ENCODE measurements at places on chromosomes 3 and 15.
A peak's percentile ranks its signal among the peaks of the same experiment; 100 is the strongest.

DNA sequence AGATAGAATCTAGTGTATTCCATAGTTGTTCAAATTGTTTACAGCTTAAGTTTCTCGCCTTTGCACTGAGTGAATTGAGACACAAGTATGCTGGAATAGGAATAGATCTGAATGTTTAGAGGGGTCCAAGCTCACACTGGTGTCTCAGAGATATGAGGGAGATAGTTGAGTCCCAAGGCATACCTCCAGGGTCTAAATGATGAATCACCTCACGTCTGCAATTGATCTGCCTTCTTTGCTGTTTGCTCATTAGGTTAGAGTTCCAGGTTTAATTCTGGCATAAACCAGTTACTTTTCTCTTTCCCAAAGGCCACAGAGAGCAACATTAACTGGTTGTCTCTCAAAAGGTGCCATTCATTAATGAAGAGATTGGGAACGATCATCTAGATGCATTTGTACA, 106.3 kb upstream of the MME start:
- DNase-seq, result no peak

GRCh38 chr3:148998715-148999423, 7.5 kb downstream of the GYG1 start:
- no peak for DNase-seq

- DNase-seq, result no peak
Measured at GRCh38 chr3:46926447-46926846, 48.9 kb downstream of the PTH1R start.

- DNase-seq, result no peak
Measured at GRCh38 chr15:48962662-48963523, 826 bp downstream of the SHC4 start.

DNA sequence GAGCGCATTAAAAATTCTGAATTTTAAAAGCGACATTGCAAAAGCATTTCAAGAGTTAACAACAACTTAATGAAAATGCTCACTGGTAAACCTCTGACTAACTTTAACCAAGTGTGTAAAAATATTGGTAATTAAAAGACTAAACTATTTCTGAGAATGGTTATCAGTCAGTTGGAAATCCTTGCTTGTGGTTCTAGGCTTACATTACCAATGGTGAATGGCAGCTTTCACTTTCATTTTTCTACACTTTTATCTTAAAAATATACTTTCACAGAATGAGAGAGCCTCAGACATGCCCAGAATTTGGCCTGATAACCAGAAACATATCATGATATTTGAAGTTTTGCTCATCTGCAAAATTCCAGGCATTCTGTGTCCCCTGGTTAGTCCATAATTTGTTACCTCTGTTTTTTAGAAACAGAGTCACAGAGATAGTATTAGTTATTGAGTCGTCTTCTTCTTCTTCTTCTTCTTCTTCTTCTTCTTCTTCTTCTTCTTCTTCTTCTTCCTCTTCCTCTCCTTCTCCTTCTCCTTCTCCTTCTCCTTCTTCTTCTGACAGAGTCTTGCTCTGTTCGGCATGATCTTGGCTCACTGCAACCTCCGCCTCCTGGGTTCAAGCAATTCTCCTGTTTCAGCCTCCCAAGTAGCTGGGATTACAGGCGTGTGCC, 5.5 kb upstream of the RNF111 start:
- DNase-seq, result no peak

- DNase-seq, result no peak
Measured at GRCh38 chr3:188673646-188674186, 498.1 kb upstream of the TPRG1 start.

DNA sequence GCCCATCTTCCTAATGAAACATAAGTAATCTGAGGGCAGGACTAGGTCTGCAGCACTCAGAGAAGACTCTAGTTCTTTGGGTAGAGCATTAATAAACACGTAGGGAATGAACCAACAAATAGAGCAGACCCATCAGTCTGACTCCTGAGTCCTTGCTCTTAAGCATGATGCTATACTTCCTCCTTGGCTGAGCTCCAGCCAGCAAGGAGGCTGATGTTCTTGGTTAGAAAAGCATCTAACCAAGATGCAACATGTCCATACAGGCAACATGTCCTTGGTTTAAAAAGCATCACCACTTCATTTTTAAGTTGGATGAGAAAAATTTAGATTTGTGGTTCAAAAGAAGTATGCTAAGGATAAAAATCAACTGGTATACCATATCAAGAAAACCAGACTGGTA, 8.5 kb upstream of the MYH15 start:
- no peak for DNase-seq

DNA sequence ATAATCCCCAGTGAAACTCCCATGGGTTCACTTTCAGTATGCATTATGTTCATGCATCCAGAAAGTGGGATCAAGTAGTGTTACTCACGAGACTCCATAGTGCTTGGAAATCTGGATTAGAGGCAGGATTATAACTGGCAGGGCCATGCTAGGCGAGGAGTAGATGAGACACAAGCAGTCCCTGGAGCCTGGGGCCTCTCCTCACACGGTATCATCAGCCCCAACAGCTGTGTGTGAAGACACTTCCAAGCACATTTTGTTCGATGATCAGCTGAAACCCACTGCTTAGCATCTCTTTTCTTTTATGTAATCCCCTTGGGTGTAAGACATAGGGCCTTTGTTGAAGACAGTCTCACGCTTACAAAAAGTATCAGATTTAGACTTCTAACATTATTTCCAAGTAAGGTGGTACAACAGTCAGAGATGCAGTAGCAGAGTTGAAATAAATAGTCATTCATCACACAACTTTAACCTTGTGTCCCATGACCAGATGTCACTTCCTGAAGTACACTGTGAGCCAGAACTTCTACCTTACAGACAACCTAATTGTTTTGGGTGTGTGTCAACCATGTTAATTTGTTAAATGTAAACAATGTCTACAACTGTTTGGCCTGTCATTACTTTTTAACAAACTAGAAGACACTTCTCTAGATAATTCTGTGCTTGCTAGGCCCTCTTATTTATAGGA, 116.9 kb downstream of the GADL1 start:
- DNase-seq, result no peak

DNA sequence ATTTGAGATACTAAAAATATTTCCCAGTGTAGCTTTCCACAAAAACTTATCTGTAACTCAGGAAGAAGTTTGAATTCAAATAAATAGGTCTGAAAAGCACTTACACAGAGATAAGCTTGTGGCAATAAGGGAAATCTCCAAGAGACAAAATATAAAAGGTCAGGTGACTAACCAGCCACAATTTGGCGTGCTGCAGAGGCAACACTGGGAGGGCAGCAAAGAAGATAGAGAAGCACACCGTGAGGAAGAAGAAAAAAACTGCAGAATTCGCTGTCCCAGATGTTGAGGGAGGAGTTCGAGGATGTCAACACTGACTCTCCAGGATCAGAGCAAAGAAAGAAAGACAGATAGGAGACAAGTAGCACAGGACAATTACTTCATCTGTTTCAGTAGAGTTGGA, 204.4 kb downstream of the FMN1 start:
- no peak for DNase-seq

- no peak for DNase-seq
Measured at GRCh38 chr3:52794612-52795099, at the start of gene ITIH3. Gene ITIH3 (plus strand): TSS chr3:52794796. CDS start chr3:52794804, 8 bp downstream.

- DNase-seq, result no peak
Measured at GRCh38 chr15:38275959-38276358, 23.3 kb downstream of the SPRED1 start.

DNA sequence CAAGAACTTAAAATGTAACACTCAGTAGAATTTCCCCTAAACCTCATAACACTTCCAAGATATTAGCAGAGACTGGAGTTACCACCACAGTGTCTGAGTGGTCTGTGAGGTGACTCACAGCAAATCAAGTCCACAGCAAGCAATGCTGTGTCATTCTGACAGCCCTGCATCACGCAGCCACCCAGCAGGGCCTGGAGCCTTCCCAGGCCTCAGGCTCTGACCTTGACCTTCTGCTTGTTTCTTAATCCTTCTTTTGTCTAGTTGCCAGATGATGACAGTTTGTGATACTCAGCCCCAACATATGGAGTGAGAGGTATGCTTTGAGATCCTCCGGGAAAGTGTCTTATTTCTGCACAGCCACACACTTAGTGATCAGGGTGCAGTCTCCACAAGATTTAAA, 82.5 kb downstream of the TOP2B start:
- no peak for DNase-seq

DNA sequence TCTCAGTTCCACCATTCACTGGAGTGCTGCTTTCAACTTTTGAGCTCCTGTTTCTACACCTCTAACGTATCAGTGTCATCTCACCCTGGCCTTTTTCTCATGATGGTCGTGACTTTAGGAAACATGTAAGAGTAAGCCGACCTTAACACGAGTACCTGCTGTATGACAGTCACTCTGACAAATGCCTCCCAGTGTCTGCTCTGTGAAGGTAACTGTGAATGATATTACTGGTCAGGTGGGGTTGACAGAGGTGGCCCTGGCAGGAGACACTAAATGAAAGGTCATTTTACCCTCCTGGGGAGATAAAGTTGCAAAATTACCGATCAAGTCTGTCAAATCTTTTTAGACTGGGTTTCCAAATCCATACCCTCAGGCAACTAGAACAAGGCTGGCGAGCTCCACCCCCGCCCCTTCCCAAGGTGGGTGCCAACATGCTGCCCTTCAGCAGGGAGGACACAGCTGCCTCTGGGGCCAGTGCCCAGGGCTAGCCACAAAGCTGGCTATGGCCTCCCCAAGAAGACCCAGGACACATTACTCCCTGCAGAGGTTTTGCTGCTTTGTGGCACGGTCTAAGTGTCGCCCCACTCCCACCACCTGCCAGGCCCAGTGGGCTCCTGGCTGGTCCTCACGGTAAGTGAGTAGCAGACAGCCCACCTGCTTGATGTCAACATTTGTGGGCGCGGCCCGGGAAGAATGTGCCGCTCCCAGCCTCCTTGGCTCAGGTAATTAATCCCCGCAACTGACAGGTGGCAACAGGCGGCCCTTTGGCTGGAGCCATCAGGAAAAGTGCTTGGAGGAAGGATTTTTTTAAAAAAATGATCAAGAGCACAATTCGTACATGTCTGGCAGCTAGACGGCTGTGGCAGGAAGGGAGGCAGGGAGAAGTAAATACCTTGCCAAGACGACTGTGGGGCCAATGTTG, 211.8 kb downstream of the TP63 start:
- DNase-seq, result no peak

- no peak for DNase-seq
Measured at GRCh38 chr15:50353251-50353974, 1.6 kb downstream of the GABPB1 start.

GRCh38 chr15:94524565-94524964, 293.2 kb downstream of the MCTP2 start:
- DNase-seq, result no peak

- DNase-seq, result no peak
Measured at GRCh38 chr3:122916084-122916483, 111.5 kb downstream of the SEMA5B start.

DNA sequence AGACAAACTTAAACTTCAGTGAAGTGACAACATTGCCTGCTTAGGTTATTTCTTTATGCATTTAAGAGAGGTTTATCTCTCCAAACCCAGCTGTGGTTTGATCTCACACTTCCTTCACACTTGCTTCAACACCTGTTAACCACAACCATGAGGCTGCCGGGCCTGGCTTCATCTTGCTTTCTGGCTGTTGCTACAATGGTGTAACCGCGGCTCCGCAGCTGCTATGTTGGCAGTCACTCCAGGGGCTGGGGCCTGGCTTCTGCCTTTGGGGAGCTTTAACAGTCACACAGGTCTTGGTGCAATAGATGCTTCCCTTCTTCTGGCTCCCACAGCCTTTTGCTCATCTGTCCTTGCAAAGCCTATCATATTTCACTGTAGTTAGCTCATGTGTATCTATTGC, 72.9 kb upstream of the MNS1 start:
- peak; percentile 4 for DNase-seq

DNA sequence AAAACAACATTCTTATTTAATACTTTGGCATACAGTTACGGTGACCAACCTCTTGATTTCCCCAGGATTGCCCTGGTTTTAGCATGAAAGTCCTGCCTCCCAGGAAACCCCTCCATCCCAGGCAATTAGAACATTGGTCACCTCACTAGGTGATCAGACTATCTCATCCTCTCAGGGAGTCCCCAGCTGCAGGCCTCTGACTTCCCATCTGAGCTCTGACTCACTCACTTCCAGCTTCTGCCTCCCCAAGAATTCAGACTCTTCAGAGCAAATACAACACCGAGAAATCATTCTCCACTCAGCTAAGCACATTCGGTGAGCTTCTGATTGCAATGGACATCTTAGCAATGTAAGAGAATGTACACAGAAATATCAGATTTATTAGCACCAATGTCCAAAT, 92.4 kb upstream of the HES1 start:
- no peak for DNase-seq

DNA sequence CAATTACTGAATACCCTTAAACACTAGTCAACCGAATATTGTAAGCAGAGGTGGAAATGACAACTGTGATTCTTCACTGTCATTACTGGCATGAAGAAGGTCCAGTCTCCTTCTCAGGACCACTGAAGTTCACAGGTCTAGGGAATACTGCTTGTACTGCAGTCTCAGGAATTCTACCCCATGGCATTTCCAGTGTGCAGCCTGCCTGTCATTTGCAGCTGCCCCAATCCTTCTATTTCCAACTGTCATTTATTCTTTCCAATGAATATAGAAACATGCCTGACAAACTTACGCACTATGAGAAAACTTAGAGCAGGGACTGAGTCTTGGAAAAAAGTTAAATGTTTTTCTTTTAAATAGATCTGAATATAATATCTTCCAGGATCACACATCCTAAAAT, 308.0 kb upstream of the THBS1 start:
- DNase-seq, result no peak

GRCh38 chr3:17091910-17092582, 207.3 kb downstream of the PLCL2 start:
- no peak for DNase-seq

DNA sequence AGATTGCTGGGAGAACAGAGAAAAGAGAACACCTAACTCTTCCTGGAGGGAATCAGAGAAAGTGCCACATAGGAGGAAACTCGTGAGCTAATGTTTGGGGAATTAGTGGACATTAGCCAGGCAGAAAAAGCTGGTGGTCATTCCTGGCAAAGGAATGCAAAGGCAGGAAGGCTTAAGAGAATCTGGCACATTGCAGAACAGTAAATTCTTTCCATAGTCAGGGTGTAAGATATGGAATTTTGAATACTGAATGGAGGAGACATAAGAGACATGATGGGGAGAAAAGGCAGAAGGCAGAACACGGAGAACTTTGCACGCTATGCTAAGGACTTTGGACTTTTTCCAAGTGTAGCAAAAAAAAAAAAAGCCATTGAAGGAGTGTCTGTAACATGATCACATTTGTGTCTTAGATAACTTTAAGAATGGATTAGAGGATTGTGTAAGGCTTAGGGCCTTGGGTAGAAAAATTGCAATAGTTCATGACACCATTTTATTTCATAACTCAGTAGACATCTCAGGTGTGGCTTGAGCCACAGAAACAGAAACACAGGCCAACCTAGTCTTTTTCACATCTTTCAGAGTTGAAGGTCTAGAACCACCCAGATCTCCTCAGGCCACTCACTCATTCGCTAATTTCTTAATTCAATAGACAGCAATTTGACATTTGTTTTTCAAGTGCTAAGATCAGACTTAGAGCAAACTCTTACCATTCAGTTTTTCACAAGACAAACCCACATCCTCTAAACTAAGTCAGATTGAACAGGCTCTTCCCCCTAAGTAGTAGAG, 31.2 kb upstream of the CCDC80 start:
- DNase-seq, result no peak

- DNase-seq, result no peak
Measured at GRCh38 chr3:50612970-50613846, 1.6 kb upstream of the CISH start.

Measured in activated CD8-positive, alpha-beta memory T cell treated with anti-CD3 and anti-CD28 coated beads for 1 hour (primary cell).